ENCODE measurements at places on chromosomes 5 and 9. TPM values are rescaled to one million over a fixed set of nuclear protein-coding genes. Genes with fewer than 3 reads are reported as not detected.

GRCh38 chr9:98150164-98150563 lies 31.1 kb upstream of the TRIM14 start:
- DNase-seq, result no peak

DNA sequence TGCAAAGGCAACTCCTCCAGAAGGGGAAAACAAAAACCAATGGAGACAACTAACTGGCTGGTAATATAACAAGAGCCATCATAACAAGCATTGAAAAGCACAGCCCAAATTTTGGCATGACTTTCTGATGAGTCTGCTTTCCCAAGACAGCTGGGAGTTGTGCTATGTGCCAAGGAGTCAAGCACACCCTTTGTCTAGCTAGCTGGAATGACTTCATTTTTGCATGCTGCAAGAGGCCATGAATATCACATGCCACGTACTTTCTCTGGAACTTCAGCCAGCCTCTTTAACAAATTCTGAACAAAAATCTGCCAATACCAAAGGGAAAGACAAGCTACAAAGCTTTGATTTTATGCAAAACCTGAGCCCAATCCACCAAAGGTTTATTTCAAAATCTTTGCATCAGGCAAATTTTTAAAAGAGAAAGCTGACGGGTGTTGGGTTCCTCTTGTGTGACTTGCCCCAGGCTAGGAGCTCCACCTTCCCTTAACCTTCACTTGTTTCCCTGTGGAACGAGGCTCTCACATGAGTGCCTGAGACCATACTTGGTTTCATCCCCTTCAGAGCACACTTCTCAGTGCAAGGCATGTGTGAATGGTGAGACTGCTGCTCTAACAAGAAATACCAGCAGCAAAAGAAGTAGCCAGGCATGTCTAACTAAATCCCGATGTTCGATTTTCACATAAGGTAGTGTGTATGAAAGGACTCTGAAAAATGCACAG lies 47.3 kb downstream of the S1PR3 start:
- DNase-seq, result no peak

DNA sequence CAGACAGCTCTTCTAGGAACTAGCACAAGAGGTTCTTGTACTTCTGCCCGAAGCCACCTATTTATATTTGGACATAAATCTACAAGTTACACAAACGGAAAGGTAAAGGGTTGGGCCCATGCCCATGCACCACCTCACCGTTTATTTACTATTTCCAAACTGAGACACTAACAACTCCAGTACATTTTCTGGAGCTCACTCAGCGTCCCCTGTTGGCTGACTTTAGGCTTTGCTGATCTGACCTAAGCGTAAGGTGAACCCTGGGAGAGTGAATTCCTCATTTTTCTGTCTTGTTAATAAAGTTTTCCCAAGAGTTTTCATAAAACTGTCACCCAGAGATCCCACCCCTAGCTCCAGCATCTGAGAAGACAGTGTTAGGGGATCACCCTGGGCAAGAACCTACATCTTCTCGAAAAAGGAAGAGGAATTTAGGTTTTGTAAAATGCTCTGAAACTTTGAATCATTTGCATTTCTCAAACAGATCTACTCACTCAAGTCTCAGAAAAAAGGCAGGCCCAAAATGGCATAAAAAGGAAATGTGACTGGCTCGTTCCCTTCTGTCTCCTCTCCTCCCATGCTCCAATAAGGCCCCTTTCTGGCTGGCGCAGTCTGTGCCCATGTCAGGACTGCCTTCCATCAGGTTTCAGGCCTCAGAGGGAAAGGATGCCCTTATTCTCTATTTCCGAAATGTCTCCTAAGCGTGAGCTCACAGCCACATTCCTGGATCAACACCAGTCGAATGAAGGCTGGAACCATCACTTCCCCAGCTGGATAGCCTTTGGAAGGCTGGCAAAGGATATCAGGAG lies 201.3 kb downstream of the FANCC start:
- DNase-seq, result peak; percentile 65

DNA sequence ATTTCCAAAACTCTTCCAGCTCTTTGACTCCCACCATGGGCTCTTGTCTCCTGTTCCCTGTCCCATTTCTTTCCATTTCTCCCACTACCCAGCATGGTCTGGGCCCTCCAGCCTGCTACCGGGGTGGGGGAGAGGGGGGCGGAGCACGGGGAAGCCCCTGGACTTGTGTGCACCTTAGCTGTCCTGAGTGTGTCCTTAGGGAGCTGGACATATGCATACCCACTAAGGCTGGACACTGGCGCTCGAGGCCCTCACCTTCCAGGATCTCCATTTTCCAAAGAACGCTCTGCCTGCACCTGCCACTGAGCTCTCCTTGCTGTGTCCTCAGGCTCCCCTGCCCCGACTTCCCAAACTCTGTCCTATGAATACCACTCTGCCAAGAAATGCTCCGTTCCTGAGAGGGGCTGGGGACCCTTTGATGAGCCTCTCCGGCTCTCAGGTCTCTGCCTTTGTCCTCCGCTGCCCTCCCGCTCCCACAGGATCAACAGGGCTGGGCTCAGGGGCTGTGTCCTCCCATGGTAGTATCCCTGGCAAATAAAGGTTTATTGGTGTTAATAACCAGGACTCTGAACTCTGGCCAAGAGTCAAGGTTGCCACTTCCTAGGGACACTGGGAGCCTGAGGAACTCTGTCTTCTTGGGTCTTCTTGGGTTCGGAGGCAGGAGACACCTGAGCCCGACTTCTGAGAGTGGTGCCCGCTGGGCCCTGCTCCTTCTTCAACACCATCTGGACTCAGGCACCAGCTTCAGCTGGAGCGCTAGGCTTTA lies 831 bp upstream of the SHROOM1 start:
- DNase-seq, result no peak

The GHR gene
- 0.28 TPM for total RNA-seq

The MRPL41 gene
- total RNA-seq, result 10.3 TPM

The QRFP gene
- not detected for total RNA-seq

The AGXT2 gene
- total RNA-seq, result not detected

All from neural progenitor cell (in vitro differentiated cells).